ENCODE measurements at places on chromosomes 16 and 17. TPM values are rescaled to one million over a fixed set of nuclear protein-coding genes. Genes with fewer than 3 reads are reported as not detected.

Gene KCNJ12
- polyA plus RNA-seq: 0.69 TPM

DNA sequence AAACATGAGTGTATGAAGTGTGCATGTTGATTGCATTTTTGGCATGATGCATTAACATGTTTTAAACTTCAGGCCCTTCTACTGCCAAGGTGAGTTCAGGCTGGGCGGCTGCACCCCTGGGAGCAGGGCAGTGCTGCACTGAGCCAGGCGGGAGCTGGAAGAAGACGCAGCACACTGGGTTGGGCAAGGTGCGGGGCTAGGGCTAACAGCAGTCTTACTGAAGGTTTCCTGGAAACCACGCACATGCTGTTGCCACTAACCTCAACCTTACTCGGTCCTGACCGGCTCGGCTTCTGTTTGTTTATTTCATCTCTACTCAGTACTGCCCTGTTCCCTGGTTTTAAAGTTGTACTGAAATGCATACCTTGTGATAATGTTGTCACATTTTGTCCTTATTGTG, 61.0 kb downstream of the MAP2K4 start:
- no peaks in the 10 kb centered on the region for H3K36me3 ChIP-seq
- no peak overlapping the region for H3K4me3 ChIP-seq
- no peaks in the 10 kb centered on the region for H3K27me3 ChIP-seq

- peak overlapping the region; percentile 89 for H3K27ac ChIP-seq
- peaks cover 6% of the 10 kb centered on the region for H3K36me3 ChIP-seq
- H3K4me1 ChIP-seq: peaks cover 13% of the 10 kb centered on the region
- peak; percentile 52 for DNase-seq
- peaks cover 46% of the 10 kb centered on the region for H3K27me3 ChIP-seq
- H3K4me3 ChIP-seq: no peak overlapping the region
Measured at GRCh38 chr17:79793924-79794304, 3.0 kb downstream of the CBX8 start.

Gene ZNF213
- 0.52 TPM for polyA plus RNA-seq

DNA sequence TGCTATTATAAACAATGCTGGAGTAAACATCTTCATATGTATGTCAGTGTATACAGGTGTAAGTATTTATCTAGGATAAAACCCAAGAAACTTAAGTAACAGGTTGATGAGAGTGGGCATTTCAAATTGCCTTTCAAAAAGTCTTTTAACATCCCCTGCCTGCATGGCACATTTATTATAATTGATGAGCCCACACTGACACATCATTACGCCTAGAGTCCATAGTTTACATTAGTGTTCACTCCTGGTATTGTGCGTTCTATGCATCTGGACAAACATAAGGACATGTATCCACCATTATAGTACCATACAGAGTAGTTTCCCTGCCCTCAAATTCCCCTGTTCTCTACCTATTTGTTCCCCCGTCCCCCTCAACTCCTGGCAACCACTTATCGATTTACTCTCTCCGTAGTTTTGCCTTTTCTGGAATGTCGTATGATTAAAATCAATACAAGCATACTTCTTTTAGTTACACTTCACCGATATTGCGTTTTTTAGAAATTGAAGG, 53.7 kb downstream of the NACA2 start:
- no peak overlapping the region for H3K4me3 ChIP-seq
- no peak for DNase-seq

DNA sequence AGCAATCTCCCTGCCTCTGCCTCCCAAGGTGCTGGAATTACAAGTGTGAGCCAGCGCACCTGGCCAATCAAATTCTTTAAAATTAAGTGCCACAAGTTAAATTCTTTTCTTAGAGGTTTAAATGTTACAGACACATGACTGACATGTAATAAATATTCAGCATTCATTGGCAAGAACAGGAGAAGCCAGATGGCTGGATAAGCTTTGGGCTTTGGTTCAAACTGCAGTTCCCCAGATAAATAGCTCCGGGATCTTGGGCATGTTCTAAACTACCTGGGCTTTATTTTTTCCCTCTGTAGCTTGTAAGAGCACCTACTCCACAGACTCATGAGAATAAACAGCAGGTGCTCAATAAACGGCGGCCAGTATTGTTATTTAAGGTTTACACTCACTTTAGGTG, 34.1 kb downstream of the ABAT start:
- DNase-seq: no peak
- H3K4me3 ChIP-seq: no peak overlapping the region
- no peak overlapping the region for H3K27ac ChIP-seq
- H3K36me3 ChIP-seq: no peaks in the 10 kb centered on the region
- H3K27me3 ChIP-seq: no peaks in the 10 kb centered on the region

DNA sequence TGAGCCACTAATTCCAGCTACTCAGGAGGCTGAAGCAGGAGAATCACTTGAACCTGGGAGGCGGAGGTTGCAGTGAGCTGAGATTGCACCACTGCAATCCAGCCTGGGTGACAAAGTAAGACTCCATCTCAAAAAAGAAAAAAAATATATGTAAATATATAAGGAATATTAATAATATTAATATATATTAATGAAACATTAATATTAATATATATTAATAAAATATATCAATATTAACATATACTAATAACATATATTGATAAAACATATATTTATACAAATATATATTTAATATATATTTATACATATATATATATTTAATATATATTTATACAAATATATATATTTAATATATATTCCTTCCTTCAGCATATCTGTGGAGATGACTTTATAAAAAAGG, 338.0 kb downstream of the NPIPA8 start:
- H3K4me1 ChIP-seq: no peaks in the 10 kb centered on the region
- no peak overlapping the region for H3K4me3 ChIP-seq
- H3K36me3 ChIP-seq: no peaks in the 10 kb centered on the region
- no peak for DNase-seq
- no peaks in the 10 kb centered on the region for H3K27me3 ChIP-seq

DNA sequence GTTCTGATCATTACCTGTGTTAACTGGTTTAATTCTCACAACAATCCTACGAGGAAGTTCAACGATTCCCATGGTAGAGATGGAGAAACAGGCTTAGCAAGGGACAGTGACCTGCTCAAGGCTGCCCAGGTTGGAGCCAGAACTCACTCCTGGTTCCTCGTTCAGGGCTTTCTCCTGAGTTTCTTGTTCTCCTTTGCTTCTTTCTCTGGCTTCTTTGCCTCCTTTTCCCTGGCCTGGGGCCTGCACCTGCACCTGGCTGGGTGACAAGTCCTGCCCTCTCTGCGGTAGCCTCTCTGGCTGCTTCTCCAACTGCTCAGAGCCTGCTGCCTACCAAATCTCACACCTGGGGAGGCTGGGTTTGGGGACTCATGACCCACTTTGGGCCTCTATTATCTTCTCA, 2.8 kb downstream of the CCL22 start:
- no peak for DNase-seq
- H3K36me3 ChIP-seq: no peaks in the 10 kb centered on the region
- no peaks in the 10 kb centered on the region for H3K4me1 ChIP-seq
- H3K4me3 ChIP-seq: no peak overlapping the region
- peaks cover 7% of the 10 kb centered on the region for H3K27me3 ChIP-seq

- no peak overlapping the region for H3K27ac ChIP-seq
- H3K4me1 ChIP-seq: peaks cover 2% of the 10 kb centered on the region
- no peaks in the 10 kb centered on the region for H3K36me3 ChIP-seq
- H3K27me3 ChIP-seq: no peaks in the 10 kb centered on the region
Measured at GRCh38 chr16:5028950-5029475, 4.7 kb downstream of the NAGPA start.

Gene KRT36
- polyA plus RNA-seq: 0.03 TPM

- DNase-seq: no peak
- H3K36me3 ChIP-seq: peaks cover 2% of the 10 kb centered on the region
- no peak overlapping the region for H3K4me3 ChIP-seq
- H3K4me1 ChIP-seq: peaks cover 2% of the 10 kb centered on the region
- H3K27ac ChIP-seq: no peak overlapping the region
- no peaks in the 10 kb centered on the region for H3K27me3 ChIP-seq
Measured at GRCh38 chr17:37158290-37158689, 209.5 kb downstream of the AATF start.

DNA sequence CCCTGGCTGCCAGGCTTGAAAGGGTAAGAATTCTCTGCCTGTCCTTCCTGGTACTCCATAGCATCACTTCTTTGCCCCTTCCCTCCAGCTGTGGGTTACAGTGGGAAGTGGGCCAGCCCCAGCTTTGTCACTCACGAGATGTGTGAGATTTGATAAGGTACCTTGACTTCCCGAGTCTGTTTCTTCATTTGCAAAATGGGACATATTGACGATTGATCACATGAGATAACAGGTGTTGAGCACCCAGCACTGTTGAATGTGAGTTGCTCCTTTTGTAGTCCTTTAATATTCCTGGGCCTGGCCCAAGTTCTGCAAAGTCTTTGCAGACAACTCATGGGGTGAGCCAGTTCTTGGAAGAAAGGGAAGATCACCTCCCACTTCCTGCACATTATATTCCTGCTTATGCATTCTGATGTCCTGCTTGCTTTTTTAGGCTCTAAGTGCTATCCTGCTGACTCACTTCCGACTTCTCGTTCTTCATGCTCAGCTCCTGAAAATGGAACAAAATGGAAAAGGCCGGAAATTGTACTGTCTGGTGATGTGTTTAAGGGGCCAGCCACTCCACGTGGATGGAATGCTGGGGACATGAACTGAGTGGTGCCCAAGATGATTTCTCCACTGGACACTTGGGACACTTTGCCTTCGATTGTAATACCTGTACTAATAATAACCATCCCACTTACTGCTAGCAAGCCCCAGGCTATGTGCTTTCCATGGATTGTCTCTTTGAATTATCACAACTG, 8.3 kb upstream of the NLK start:
- H3K4me3 ChIP-seq: no peak overlapping the region
- H3K4me1 ChIP-seq: no peaks in the 10 kb centered on the region
- peak; percentile 95 for DNase-seq

Gene TBC1D3K
- polyA plus RNA-seq: not detected

Gene PDILT
- polyA plus RNA-seq: not detected

- no peaks in the 10 kb centered on the region for H3K4me1 ChIP-seq
- H3K27me3 ChIP-seq: peaks cover 4% of the 10 kb centered on the region
- no peaks in the 10 kb centered on the region for H3K36me3 ChIP-seq
- H3K27ac ChIP-seq: no peak overlapping the region
- no peak for DNase-seq
Measured at GRCh38 chr17:50318501-50319285, 27.2 kb upstream of the XYLT2 start.

DNA sequence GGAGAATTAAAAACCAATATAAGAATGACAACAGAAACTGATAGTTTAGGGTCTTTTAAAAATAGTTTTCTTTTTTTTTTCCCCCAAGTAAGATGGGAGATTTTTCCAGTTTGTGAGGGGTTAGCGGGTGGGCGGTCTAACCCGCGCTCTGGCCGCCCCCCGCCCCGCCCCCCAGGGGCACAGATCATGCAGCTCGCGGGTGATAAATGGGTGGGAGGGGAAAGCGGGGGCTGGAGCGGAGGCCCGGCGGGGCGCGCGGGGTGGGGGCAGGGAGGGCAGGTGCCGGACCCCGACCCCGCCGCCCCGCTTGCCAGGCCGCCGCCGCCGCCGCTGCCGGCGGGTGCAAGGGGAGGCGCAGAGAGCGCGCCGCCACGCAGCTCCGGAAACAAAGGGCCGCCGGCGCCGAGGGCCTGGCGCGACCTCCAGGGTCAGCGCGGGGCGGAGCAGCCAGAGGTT, 60.1 kb upstream of the GSE1 start:
- no peak overlapping the region for H3K27ac ChIP-seq
- H3K4me3 ChIP-seq: no peak overlapping the region
- no peaks in the 10 kb centered on the region for H3K27me3 ChIP-seq
- no peaks in the 10 kb centered on the region for H3K36me3 ChIP-seq
- no peak for DNase-seq
- peaks cover 2% of the 10 kb centered on the region for H3K4me1 ChIP-seq

Gene RCVRN
- polyA plus RNA-seq: not detected

DNA sequence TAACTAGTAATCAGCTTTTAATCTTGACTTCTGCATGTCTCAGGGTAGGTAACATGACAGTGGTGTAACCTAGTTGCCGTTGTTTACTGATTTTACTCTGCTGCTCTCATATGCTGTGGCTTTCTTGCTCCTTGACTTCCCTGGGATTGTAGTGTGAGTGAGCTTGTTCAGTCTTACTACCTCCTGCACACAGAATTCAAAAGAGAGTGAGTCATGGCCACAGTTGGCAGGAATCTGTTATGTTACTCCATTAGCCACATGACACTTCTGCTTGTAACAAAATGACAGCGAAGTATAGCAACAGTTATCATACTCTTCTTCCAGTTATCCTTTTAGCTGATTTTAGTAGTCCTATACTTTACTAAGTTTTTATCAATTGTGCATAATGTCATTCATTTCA, 18.8 kb downstream of the TNRC6A start:
- H3K27me3 ChIP-seq: no peaks in the 10 kb centered on the region
- peak; percentile 96 for DNase-seq
- H3K27ac ChIP-seq: peak overlapping the region; percentile 50
- H3K4me1 ChIP-seq: peaks cover 21% of the 10 kb centered on the region

- no peaks in the 10 kb centered on the region for H3K36me3 ChIP-seq
- no peak for DNase-seq
- peaks cover 5% of the 10 kb centered on the region for H3K27me3 ChIP-seq
- no peaks in the 10 kb centered on the region for H3K4me1 ChIP-seq
- H3K4me3 ChIP-seq: no peak overlapping the region
- H3K27ac ChIP-seq: no peak overlapping the region
Measured at GRCh38 chr16:58425756-58426494, 33.7 kb downstream of the GINS3 start.

Gene SPNS2
- not detected for polyA plus RNA-seq

Gene SEC14L5
- 0.05 TPM for polyA plus RNA-seq

DNA sequence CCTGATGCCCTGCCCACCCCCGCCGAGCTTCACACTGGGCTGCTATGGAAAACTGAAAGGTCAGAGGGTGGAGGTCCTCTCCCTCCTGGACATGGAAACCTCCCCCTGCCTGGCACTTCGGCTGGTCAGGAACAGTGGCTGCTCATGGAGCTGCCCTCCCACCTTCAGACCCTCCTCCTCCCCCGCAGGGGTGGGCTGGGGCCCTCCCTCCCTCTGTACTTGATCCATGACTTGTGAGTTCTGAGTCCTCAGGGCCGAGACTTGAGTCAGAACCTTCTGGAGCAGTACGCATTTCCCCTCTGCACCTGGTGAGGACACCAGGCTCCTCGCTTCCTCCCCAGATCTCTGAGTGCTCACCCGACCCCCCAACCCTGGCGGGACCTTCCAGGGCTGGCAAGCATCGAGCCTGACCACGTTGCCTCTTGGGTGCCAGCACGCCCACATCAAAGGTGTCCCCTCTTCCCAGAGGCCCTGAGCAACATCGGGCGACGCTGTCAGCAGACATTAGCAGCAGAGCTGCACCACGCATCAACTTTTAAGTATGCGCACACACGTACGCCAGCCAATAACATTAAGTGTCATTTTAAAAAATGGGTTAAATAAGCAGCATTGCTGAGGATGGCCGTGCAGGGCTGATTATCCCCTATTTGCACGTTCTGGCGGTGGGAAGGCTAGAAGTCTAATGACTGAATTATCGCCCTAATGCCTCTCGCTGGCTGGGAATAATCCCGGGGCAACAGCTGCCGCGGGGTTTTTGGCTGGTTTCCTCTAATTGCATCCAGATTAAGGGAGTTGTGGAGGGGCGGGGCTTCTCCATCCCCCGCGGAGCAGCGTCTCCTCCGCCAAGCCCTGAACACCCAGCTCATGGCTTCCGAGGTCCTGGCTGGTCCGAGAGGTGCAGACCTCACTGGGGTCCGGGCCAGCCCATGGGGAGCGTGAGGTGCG, 98.0 kb downstream of the TBC1D16 start:
- H3K27ac ChIP-seq: no peak overlapping the region
- no peak for DNase-seq
- H3K4me1 ChIP-seq: peaks cover 5% of the 10 kb centered on the region
- H3K4me3 ChIP-seq: no peak overlapping the region
- peaks cover 4% of the 10 kb centered on the region for H3K27me3 ChIP-seq

- peaks cover 8% of the 10 kb centered on the region for H3K4me1 ChIP-seq
- no peak for DNase-seq
- H3K27ac ChIP-seq: peak overlapping the region; percentile 2
- peak overlapping the region; percentile 79 for H3K4me3 ChIP-seq
- no peaks in the 10 kb centered on the region for H3K27me3 ChIP-seq
Measured at GRCh38 chr16:23509441-23509754, 896 bp downstream of the GGA2 start.

Gene MYL4
- polyA plus RNA-seq: 0.16 TPM

All from fibroblast of lung (primary cell).